Prostate gland (tissue), 2 donors: ENCODE measurements at places on chromosomes 5 and 9.

DNA sequence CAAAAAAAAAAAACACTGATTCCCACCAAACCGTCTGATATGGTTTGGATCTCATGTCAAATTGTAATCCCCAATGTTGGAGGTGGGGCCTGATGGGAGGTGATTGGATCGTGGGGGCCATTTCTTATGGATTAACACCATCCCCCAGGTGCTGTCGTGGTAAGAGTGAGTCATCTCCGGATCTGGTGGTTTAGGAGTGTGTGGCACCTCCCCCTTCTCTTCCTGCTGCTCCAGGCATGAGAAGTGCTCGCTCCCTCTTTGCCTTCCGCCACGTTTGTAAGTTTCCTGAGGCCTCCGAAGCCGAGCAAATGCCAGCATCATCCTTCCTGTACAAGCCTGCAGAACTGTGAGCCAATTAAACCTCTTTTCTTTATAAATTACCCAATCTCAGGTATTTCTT, 45.2 kb downstream of the HSD17B3 start:
- no peak for DNase-seq
- H3K27me3 ChIP-seq = no peaks in the 10 kb centered on the region
- H3K36me3 ChIP-seq = no peaks in the 10 kb centered on the region
- H3K4me1 ChIP-seq = no peaks in the 10 kb centered on the region

DNA sequence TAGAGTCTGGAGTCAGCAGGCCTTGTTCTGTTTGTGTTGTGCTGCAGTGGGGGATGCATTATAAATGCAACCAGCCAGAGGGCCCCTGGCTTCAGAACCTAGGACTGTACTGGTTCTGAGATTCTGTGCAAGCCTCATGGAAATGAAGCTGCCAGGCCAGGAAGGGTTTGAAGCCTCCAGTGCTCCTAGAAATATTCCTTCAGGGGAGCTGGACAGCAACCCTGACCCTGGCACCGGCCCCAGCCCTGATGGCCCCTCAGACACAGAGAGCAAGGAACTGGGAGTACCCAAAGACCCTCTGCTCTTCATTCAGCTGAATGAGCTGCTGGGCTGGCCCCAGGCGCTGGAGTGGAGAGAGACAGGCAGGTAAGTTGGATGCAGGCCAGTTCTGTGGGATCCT, at the start of gene SLC4A9:
Gene SLC4A9 (plus strand): TSS at position 94 of the 400 bp plus-strand sequence. CDS start 43 bp downstream, at position 137.
- H3K27me3 ChIP-seq = no peaks in the 10 kb centered on the region
- DNase-seq = no peak
- no peaks in the 10 kb centered on the region for H3K36me3 ChIP-seq
- no peak within 1 kb of the TSS for H3K4me3 ChIP-seq
- H3K4me1 ChIP-seq = no peaks in the 10 kb centered on the region

GRCh38 chr5:14452685-14453454, 128.7 kb upstream of the OTULINL start:
- H3K36me3 ChIP-seq = no peaks in the 10 kb centered on the region
- H3K4me3 ChIP-seq = no peak overlapping the region
- H3K27me3 ChIP-seq = no peaks in the 10 kb centered on the region
- no peak for DNase-seq
- peaks cover 5% of the 10 kb centered on the region for H3K4me1 ChIP-seq
- peak overlapping the region; percentile 8 for H3K27ac ChIP-seq

DNA sequence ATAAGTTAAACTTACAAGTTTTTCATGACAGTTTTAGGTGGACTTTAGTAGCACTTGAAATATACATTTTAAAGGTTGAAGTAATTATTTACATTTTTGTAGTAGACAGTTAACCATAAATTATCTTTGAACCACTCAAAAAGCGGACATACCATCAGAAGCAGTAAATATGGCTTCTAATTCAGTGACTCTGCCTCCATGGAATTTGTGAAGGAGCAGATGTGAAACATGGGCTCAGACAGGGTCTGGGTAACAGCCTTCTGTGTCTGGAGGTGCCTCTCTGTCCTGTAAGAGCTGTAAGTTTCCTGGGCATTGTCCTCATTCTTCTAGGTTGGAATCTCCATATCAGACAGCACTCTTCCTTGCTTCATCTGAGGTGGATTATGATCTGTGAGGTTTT, 12.4 kb downstream of the RLN2 start:
- no peaks in the 10 kb centered on the region for H3K36me3 ChIP-seq
- H3K4me1 ChIP-seq = no peaks in the 10 kb centered on the region
- no peaks in the 10 kb centered on the region for H3K27me3 ChIP-seq
- H3K4me3 ChIP-seq = no peak overlapping the region
- H3K27ac ChIP-seq = no peak overlapping the region

- peak overlapping the region; percentile 67 for H3K4me3 ChIP-seq
- no peaks in the 10 kb centered on the region for H3K36me3 ChIP-seq
- no peaks in the 10 kb centered on the region for H3K4me1 ChIP-seq
- peak; percentile 39 for DNase-seq
These were observed 1.3 kb downstream of the ASTN2 start for GRCh38 chr9:117413346-117414219.

GRCh38 chr5:8954801-8955200, 591.1 kb downstream of the SEMA5A start:
- no peak overlapping the region for H3K4me3 ChIP-seq
- DNase-seq = no peak
- H3K36me3 ChIP-seq = no peaks in the 10 kb centered on the region
- H3K27ac ChIP-seq = no peak overlapping the region
- no peaks in the 10 kb centered on the region for H3K27me3 ChIP-seq

- DNase-seq = no peak
- no peak overlapping the region for H3K27ac ChIP-seq
- H3K36me3 ChIP-seq = no peaks in the 10 kb centered on the region
These were observed 38.3 kb downstream of the BICD2 start for GRCh38 chr9:92726348-92726747.

GRCh38 chr5:82142928-82143577, 135.1 kb downstream of the RPS23 start:
- no peak overlapping the region for H3K27ac ChIP-seq
- no peaks in the 10 kb centered on the region for H3K4me1 ChIP-seq
- no peaks in the 10 kb centered on the region for H3K36me3 ChIP-seq
- DNase-seq = no peak
- H3K27me3 ChIP-seq = no peaks in the 10 kb centered on the region

DNA sequence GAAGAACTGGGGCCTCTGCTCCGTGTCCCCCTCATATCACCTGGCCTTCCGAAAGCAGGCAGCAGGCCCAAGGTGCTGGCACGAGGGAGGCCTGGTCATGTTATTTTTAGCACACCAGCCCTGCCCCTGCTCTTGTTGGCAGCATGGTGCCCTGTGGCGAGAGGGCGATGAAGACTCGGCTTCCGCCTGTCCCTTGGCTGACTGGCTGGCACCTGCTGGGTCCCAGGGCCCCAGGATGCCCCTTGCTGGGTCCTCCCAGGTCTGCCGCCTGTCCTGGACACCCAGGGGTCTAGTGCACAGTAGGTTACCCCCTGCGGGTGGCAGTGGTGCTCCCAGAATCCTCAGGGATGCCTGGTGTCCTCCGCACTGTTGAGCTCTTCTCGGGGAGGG, 77.0 kb downstream of the RXRA start:
- H3K27me3 ChIP-seq = no peaks in the 10 kb centered on the region
- no peak overlapping the region for H3K4me3 ChIP-seq
- peaks cover 32% of the 10 kb centered on the region for H3K4me1 ChIP-seq
- no peak for DNase-seq
- H3K36me3 ChIP-seq = no peaks in the 10 kb centered on the region
- H3K27ac ChIP-seq = peak overlapping the region; percentile 47

- no peaks in the 10 kb centered on the region for H3K36me3 ChIP-seq
- no peaks in the 10 kb centered on the region for H3K4me1 ChIP-seq
- H3K27ac ChIP-seq = no peak overlapping the region
- no peaks in the 10 kb centered on the region for H3K27me3 ChIP-seq
These were observed 955.2 kb upstream of the DMAC1 start for GRCh38 chr9:8754751-8755150.

GRCh38 chr5:173486355-173487225, 129.9 kb downstream of the BOD1 start:
- DNase-seq = peak; percentile 61
- peaks cover 4% of the 10 kb centered on the region for H3K4me1 ChIP-seq
- H3K4me3 ChIP-seq = no peak overlapping the region
- peak overlapping the region; percentile 31 for H3K27ac ChIP-seq
- H3K27me3 ChIP-seq = no peaks in the 10 kb centered on the region
- no peaks in the 10 kb centered on the region for H3K36me3 ChIP-seq

DNA sequence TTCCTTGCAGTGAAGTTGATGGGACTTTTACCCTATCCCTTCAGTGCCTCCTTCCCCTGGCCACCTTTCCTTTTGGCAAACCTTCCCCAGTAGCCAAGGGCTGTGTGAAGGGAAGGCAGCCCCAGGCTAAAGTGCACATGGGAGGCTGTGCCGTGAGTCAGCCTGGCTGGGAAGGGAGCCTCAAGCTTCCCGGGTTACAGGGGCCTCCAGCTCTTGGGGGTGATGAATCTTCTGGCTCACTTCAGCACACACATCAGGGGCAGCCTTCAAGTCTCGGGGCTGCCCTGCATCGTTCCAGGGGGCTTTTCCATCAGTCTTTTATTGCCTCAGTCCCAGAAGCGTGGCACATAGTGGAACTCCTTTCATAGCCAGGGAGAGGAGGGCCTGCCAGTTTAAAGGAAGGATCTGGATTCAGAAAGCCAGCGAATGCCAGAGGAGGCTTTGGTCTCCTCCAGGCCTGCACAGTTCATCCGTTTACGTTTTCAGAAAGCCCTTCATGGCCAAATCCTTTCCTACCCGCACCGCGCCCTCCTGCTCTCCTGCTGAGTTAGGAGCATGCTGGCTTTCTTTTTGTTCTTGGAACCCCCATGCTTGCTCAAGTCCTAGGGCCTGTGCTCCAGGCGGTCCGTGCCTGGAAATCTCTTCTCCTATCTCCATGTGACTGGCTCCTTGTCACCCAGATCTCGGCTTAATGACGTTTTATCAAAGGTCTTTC, 134.8 kb upstream of the KLF4 start:
- H3K27me3 ChIP-seq = no peaks in the 10 kb centered on the region
- H3K4me1 ChIP-seq = peaks cover 2% of the 10 kb centered on the region
- no peak overlapping the region for H3K27ac ChIP-seq
- H3K4me3 ChIP-seq = no peak overlapping the region

- H3K4me1 ChIP-seq = no peaks in the 10 kb centered on the region
- H3K4me3 ChIP-seq = no peak overlapping the region
- no peaks in the 10 kb centered on the region for H3K36me3 ChIP-seq
These were observed 8.2 kb downstream of the LIFR start for GRCh38 chr5:38548064-38548759.

GRCh38 chr9:121088576-121088975, 13.8 kb downstream of the CNTRL start:
- H3K27me3 ChIP-seq = no peaks in the 10 kb centered on the region
- H3K27ac ChIP-seq = no peak overlapping the region
- DNase-seq = no peak
- no peaks in the 10 kb centered on the region for H3K36me3 ChIP-seq

DNA sequence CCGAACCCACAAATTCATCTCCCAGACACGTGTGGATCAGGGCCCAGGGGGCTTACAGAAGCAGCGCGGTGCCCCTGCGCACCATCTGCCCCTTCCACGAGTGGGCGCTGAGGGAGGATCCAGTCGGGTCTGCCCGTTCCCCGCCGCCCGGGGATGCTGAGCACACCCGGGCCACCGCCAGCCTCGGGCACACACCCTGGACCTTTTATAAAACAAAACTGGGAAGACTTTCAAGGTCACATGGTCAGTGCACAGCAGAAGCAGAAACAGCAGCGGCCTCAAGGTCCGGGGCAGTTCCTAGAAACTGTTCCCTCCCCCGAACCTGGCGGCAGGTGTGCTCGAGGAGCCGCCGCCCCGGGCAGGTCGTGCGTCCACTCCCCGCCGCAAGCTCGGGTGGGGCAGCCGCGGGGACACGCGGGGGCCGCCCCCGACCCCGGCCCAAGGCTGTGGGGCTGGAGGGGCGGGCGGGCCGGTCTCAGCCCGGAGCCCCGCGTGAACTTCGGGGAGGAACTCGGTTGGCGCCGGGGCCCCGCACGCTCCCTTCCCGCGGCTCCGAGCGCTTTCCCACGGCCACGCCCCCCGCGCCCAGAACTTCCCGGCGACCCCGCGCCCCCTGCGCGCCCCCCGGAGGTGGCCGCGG, 633 bp upstream of the PPP1R26 start:
- H3K36me3 ChIP-seq = no peaks in the 10 kb centered on the region
- H3K4me1 ChIP-seq = peaks cover 2% of the 10 kb centered on the region
- peak overlapping the region; percentile 72 for H3K4me3 ChIP-seq
- no peaks in the 10 kb centered on the region for H3K27me3 ChIP-seq

- H3K27ac ChIP-seq = no peak overlapping the region
- H3K4me3 ChIP-seq = no peak overlapping the region
- DNase-seq = no peak
- H3K4me1 ChIP-seq = no peaks in the 10 kb centered on the region
These were observed 376.8 kb downstream of the IRX2 start for GRCh38 chr5:2374703-2375102.

- H3K27ac ChIP-seq = no peak overlapping the region
- H3K4me3 ChIP-seq = no peak overlapping the region
- H3K27me3 ChIP-seq = no peaks in the 10 kb centered on the region
- no peaks in the 10 kb centered on the region for H3K36me3 ChIP-seq
These were observed 860.8 kb upstream of the DMAC1 start for GRCh38 chr9:8660383-8660782.

DNA sequence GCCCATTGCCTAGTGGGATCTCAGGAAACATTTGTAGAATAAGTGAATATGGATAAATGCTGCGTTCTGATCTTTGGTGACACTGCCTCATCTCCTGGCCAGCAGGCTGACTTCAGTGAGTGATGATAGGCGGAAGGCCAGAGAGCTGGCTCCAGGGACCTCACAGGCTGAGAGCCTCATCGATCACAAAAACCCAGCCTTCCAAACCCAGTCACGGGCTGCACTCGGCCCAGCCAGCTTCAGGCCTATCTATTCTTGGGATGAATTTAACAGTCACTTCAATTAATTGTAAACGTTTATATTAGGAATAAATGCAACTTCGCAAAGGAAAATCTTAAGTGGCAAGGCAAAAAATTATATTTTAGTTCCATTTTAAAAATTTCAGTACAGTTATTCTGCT, 201.6 kb downstream of the IRX2 start:
- no peaks in the 10 kb centered on the region for H3K36me3 ChIP-seq
- no peak overlapping the region for H3K4me3 ChIP-seq
- no peaks in the 10 kb centered on the region for H3K27me3 ChIP-seq
- no peak for DNase-seq
- H3K4me1 ChIP-seq = no peaks in the 10 kb centered on the region
- H3K27ac ChIP-seq = no peak overlapping the region

- DNase-seq = no peak
- H3K36me3 ChIP-seq = no peaks in the 10 kb centered on the region
- no peaks in the 10 kb centered on the region for H3K4me1 ChIP-seq
- no peak overlapping the region for H3K27ac ChIP-seq
- H3K27me3 ChIP-seq = no peaks in the 10 kb centered on the region
These were observed 160.2 kb upstream of the FTMT start for GRCh38 chr5:121691478-121691877.

DNA sequence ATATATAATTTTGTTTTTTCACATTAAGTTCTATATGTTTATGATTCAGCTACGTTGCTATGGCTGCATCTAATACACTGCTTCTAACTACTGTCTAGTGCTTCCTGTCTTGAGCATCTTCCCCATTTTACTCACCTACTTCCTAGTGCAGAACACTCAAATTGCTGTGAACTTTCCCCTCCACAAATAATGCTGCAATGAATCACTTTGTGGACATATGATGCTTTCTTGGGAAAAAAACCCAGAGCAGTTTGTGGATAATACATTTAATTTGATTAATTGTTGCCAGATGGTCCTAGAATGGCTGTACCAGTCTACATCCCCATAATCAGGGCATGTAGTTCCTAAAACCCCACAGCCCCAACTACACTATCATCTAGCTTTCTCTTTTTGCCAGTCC, 18.5 kb downstream of the CD180 start:
- H3K27ac ChIP-seq = no peak overlapping the region
- no peaks in the 10 kb centered on the region for H3K27me3 ChIP-seq
- no peaks in the 10 kb centered on the region for H3K4me1 ChIP-seq
- no peaks in the 10 kb centered on the region for H3K36me3 ChIP-seq
